Renal cortex interstitium (tissue), 15 donors: ENCODE measurements at places on chromosomes 2 and 18.

- DNase-seq, result peak; percentile 68
These were observed at the start of gene ADNP2 for GRCh38 chr18:80108739-80109675. ADNP2 (plus strand) TSS chr18:80109262; CDS start chr18:80117543, 8,281 bp downstream.

GRCh38 chr2:25257931-25258846 is 83.5 kb downstream of the DNMT3A start:
- DNase-seq, result no peak

GRCh38 chr18:27847412-27847811 is 329.5 kb downstream of the CDH2 start:
- no peak for DNase-seq

GRCh38 chr18:5370332-5370731 is 74.8 kb upstream of the ZBTB14 start:
- DNase-seq, result no peak

- peak; percentile 47 for DNase-seq
These were observed 26.9 kb upstream of the KCTD1 start for GRCh38 chr18:26574958-26575864.

- no peak for DNase-seq
These were observed 266.7 kb downstream of the METTL4 start for GRCh38 chr18:2304378-2305175.

DNA sequence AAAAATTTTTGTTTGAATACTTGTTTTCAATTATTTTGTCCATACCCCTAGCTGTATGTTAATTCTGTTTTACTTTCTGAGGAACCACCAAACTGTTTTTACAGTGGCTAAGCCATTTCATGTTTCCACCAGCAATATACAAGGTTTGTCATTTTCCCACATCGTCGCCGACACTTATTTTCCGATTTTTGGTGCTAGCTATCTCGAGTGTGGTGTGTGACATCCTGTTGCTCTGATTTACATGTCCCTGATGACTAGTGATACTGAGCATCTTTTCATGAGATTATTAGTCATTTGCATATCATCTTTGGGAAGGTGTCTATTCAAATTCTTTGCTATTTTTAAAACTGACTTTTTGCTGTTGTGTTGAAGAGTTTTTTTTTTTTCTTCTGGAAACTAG is 7.2 kb upstream of the GPC1 start:
- DNase-seq, result no peak

- DNase-seq, result no peak
These were observed 38.4 kb upstream of the ZSWIM2 start for GRCh38 chr2:186887107-186888090.

DNA sequence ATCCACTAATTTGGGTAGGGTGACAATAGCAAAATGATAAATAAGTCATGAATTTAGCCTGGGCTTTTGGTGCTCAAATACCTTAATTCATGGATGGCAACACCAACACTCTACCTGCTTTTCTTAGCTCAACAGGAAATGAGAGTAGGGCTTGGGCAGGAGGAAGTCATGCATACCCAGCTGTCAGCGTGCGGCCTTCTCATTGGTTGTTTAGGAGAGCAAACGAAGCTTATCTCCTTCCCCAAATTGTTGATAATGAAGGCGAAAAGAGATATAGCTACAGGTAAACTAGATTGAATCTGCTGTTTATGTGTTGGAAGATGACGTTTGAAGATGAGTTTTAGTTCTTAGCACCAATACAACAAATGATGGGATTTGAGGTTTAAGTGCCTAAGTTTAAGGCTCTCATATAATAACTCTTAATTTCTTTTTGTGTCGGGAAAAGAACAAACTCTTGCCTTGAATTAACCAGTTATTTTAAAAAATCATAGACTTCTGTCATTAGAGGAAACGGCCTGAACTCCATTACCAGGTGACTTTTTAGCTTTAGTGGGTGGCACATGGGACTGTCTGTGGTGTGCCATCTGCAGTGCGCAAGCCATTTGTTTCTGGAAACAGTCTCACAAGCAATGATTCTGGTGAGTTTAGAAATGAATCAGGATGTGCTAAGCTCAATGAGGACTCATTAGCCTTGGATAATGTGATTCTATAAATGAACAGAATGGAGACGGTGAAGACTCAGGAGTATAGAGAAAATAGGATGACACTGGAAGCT is 19.8 kb downstream of the MAP4K4 start:
- DNase-seq, result no peak

DNA sequence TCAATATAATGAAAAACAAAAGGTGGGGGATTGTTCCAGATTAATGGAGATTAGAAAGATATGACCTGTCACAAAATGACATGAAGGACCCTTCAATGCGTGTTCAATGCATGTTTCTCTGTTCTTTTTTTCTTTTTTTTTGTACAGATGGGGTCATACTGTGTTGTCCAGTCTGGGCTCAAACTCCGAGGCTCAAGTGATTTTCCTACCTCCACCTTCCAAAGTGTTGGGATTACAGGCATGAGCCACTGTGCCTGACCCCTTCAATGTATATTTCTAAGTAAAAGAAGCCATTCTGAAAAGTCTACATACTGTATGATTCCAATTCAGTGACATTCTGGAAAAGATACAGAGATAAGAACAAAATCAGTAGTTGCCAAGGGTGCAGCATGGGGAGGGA is 32.8 kb downstream of the C2orf76 start:
- no peak for DNase-seq

- no peak for DNase-seq
These were observed 39.7 kb downstream of the THUMPD2 start for GRCh38 chr2:39739386-39739785.

DNA sequence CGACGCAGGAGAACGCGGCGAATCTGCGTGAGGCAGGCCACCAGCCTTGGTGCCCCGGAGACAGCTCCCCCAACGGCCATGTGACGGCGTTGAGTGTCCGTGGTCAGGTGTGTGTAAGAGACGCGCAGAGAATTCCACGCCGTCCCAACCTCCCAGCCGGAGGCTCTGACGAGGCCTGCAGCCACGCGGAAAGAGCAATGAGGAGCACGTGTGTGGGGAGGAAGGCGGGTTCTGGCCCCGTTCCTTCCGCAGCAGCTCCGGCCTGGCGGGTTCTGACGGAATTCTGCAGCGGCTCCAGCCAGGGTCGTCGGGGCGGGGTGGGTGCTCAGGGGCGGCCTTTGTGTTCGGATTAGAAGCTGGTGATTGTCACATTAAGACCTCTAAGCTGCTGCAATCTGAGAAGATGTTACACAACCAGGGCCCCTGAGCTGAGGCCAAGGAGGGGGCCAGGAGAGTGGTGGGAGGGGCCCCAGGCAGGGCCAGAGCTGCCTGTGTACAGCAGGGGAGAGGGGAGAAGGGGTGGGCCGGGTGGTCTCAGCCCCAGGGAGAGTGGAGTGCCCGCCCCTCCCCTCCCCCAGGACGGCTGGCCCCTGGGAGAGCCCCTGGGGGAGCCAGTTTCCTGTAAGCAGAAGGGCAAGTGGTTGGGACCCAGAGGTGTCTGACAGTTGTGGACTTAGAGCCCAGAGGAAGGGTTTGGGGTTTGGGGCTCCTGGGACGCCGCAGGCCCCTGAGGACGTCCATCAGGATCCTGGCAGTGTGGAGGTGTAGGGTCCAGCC is 5.1 kb upstream of the GAL3ST2 start:
- no peak for DNase-seq

- DNase-seq, result no peak
These were observed 43.2 kb downstream of the MRPL33 start for GRCh38 chr2:27814758-27815157.

DNA sequence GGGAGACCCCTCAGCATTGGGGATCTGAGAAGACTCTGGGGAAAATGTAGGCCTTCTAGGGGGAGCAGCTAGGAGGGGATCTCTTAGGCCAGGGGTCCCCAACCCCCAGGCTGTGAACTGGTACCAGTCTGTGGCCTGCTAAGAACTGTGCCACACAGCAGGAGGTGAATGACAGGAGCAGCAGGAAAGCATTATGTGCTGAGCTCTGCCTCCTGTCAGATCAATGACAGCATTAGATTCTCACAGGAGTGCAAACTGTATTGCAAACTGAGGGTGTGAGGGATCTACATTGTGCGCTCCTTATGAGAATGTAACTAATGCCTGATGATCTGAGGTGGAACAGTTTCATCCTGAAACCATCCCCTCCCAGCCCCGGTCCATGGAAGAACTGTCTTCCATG is 127.3 kb downstream of the SCG2 start:
- DNase-seq, result no peak

- DNase-seq, result no peak
These were observed 255.4 kb downstream of the TDRD15 start for GRCh38 chr2:21379140-21379539.

DNA sequence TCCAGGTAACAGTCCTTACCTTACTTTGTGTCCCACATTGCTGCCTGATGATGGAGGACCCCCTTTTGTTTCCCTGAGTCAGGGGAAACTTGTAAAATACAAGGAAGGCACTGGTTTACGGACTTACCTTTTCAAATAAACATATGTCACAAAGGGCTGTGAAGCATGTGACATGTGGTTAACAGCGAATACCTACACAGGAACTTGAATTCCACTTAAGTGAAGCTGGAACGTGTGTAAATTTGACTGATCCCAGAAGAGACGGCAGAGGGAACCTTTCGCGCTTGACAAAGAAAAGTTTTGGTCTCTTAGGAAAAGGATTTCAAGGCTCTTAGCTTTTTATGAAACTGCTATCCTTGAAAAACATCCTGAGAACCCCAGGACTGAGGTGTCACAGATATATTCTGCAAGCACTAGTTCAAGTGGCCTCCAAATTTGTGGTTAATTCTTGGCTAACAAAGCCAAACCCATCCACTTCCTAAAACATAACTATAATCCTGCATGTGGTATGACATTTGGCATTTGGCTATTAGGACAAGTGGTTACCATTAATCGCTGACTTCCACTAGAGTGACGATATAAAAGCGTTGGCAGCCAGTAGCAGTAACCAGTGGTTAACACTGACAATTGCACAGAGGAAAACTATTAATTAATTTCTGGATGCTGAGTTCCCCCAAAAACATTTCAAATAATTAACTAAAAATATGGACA is 55.6 kb downstream of the ITGB6 start:
- DNase-seq, result no peak

GRCh38 chr2:109243526-109244303 is 114.7 kb downstream of the SH3RF3 start:
- DNase-seq, result no peak

GRCh38 chr2:206739271-206739670 is 21.1 kb upstream of the DYTN start:
- peak; percentile 22 for DNase-seq

- DNase-seq, result no peak
These were observed 96.3 kb downstream of the ARMC9 start for GRCh38 chr2:231294571-231295362.

GRCh38 chr2:123451542-123451941 is 573.5 kb upstream of the CNTNAP5 start:
- DNase-seq, result no peak

DNA sequence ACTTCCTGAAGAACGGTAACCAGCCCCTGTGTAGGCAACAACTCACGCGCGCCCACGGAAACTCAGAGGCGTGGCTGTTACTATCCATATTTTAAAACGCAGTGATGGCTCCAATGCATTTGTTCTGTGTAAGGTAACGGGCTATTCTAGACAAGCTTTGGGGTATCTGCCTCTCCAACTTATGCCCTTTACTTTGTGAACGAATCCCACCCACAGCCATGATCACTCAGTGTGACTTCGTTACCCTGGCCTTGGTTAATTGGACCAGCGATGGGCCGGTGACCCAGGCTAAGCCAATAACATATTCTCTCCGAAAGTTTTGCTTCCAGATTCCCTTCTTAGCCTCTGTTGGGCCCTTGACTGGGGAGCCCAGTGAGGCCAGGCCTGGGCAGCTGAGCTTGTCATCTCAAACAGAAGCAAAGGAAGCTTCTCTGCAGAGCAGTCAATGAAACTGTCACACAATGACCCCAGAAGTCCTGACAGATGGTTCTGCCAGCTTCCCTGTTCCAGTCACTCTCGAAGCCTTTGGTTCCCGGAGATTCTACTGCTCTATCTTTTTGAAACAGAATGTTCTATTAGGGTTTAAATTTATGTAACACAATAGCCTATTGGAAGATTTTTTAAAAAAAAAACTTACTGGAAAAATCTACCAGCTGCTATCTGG is 30.7 kb upstream of the ROCK2 start:
- DNase-seq, result no peak

GRCh38 chr2:156455361-156455975 is 19.3 kb downstream of the GPD2 start:
- no peak for DNase-seq

DNA sequence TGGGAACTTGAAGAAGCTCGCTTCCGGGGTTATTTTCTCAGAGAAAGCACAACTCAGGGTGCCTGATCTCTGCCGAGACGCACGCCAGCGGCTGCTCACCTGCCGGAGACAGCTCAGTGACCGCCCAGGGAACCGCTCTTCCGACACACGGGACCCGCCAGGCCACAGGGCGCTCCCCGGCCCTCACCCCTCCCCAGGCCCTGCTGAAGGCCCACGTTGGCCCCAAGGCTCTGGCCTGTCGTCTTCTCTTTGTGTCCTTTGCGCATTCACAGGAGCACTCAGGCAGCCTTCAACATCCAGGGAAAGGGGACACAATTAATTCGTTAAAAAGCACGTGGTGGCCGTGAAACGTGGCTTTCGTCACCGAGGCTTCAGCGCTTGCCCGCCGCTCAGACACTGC is 276.3 kb upstream of the SALL3 start:
- no peak for DNase-seq

DNA sequence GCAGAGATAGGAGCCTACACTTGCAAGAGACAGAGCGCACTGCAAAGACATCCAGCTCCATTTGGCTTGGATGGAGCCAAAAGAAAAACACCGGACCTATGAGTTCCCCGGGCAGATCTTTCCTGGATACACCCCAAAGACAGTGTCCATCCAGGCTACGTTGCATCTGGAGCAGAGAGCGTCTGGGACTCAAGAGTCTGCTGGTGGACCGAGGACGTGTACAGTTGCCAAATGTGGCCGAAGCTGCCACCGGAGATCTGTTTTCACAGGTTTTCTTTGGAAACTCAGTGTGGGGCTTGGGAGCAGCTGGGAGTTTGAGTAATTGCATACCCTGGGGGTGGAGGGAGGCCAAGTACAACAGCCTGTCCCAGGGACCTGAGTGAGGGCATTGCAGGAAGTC is 192.3 kb upstream of the OSR1 start:
- DNase-seq, result no peak

DNA sequence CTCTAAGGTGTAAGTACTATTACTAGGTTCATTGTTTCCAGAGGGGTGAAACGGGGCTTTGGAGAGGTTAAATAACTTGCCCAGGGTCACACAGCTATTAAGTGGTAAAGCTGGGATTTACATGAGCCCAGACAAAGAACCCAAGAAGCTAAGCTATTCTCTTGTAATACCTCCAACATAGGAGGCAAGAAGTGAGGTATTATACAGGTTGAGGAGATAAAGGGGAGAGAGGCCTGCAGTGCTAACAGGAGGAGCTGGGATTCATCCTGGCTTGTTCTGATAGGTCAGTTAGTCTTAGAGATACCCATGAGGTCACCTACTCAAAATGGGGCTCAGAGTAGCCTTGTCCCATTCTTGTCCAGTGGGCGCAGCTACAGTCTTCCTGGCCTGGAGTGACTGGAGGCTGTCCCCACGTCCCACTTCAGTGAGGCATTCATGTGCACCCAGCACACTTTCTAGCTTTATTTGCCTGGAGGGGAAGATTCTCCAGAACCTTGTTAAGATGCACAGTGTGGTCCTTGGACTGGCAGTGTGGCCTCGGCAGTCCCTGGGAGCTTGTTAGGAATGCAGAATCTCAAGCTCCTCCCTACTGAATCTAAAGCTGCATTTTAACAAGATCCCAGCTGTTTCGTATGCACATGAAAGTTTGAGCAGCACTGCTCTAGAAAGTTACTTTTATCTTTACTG is 63.5 kb downstream of the MEIS1 start:
- no peak for DNase-seq

- no peak for DNase-seq
These were observed 6.3 kb upstream of the NOSTRIN start for GRCh38 chr2:168796090-168796577.

- DNase-seq, result no peak
These were observed 35.1 kb upstream of the MTX2 start for GRCh38 chr2:176234156-176234555.
